Suppressor macrophage treated with lipopolysaccharide for 4 hours (primary cell): ENCODE measurements at places on chromosomes 2 and 18.

GRCh38 chr18:34028324-34028723, 196.4 kb downstream of the NOL4 start:
- no peak for DNase-seq

DNA sequence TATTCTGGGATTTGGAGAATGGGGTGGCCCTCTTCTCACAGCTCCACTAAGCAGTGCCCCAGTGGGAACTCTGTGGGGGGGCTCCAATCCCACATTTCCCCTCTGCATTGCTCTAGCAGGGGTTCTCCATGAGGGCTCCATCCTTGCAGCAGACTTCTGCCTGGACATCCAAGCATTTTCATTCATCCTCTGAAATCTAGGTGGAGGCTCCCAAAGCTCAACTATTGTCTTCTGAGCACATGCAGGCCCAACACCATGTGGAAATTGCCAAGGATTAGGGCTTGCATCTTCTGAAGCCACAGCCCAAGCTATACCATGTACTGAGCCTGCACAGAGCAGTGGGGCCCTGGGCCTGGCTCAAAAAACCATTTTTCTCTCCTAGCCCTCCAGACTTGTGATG, 162.4 kb upstream of the CWC22 start:
- no peak for DNase-seq

DNA sequence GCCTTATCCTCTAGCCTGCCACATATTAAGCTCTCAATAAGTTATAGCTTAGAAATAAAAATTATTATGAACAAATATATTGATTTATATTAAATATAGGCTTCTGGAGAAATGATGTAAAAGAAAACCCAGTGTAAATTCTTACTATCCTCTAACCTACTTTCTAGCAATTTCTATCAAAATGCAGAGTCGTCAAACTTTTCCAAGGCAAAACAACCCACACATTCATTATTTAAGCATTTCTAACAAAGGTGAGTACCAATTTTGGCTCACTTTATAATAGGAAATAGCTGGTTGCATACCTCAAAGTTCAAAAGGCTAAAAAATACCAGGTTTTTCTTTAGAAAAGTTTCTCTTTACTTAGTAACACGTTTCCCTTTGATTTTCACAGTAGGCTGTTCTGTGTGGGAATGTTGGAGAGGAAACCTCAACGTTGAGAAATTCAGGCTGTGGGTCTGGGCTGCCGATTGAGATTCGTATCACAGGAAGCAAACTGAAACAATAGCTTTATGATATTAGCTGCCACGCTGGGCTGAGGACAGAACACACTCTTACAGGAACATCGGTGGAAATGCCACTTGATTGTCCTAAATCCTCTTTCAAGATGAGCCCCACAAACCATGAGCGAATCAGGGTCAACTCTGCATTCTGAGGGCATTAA, 53.0 kb downstream of the EPAS1 start:
- peak; percentile 45 for DNase-seq

GRCh38 chr2:217864963-217865772, 137.6 kb downstream of the TNS1 start:
- peak; percentile 17 for DNase-seq

DNA sequence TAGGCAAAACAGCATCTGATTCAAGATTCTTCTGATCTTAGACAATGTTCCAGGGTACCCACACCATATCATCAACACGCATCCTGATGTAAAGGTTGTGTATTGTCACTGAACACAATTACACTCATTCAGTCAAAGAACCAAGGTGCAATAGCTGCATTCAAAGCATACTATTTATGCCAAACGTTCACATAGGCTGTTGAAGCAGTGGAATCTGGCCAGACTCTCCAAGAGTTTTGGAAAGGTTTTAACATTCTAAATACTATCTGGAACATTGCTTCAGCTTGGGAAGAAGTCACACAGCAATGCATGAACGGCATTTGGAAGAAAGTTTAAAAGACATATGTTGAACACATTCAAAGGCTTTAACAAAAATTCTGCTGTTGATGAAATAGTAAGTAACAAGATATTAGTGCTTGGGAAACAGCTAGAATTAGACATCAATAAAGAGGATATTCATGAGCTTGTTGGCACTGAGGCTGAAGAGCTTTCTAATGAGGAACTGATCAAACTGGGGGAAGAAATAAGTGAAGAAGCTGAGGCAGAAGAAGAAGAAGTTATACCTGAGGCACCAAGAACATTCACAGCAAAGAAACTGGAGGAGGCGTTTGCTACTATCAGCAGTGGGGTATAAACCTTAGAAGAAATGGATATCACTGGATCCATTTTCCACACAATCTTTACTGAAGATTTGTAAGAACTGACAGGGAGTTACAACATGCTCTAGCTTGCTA, 47.6 kb upstream of the MSH6 start:
- DNase-seq, result no peak

- DNase-seq, result no peak
These were observed 73.2 kb upstream of the LCLAT1 start for GRCh38 chr2:30373881-30374302.

DNA sequence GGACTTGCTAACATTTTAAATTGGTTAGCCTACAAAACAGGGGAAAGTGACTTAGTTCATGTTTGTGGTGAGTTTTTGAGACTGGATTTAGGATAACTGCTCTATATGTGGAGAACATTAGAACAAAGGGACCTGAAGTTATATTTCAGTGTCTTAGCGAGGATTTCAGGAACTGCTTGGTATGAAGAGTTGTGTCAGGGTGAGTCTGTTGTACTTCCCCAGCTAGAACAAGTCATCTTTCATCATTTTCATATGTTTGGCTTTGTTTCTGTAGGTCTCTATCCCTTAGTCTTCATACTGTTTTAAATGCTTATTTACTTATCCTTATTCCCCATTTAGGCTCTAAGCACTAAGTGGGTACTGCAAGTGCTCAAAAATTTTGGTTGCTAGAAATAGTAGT, 41.9 kb downstream of the KCMF1 start:
- peak; percentile 65 for DNase-seq

GRCh38 chr2:174764280-174765255, at the start of gene CHRNA1:
TSS of gene CHRNA1 (minus strand) at chr2:174764472. CDS start at chr2:174764394, 78 bp downstream.
- peak; percentile 81 for DNase-seq

GRCh38 chr2:235195921-235196320, 244.1 kb downstream of the SH3BP4 start:
- no peak for DNase-seq

- no peak for DNase-seq
These were observed 28.0 kb downstream of the APCDD1 start for GRCh38 chr18:10482363-10482984.

DNA sequence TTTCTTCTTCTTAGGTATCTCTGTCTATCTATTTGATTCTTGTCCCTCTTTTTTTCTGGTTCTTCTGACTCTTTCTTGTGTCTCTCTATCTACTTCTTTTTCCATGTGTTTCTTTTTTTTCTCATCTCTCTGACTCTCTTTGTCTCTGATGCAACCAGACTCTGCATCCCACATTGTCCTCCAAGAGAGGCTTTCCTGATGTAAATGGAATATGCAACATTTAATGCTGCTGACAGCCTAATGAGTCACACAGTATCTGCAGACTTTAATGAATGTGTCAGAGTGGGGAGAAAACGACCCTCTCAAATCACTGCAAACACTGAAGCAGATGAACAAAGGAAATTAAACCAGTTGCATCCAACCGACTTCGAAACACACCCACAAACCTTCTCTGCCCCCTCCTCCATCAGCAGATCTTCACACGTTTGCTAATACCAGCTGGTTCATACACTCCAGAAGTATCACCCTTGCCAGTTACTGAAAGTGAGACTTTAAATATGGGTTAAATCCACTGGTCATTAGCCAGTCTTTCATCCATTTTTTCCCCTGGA, 351.5 kb downstream of the TXNL1 start:
- DNase-seq, result peak; percentile 55

GRCh38 chr18:60929966-60930365, 403.3 kb upstream of the CDH20 start:
- DNase-seq, result no peak

DNA sequence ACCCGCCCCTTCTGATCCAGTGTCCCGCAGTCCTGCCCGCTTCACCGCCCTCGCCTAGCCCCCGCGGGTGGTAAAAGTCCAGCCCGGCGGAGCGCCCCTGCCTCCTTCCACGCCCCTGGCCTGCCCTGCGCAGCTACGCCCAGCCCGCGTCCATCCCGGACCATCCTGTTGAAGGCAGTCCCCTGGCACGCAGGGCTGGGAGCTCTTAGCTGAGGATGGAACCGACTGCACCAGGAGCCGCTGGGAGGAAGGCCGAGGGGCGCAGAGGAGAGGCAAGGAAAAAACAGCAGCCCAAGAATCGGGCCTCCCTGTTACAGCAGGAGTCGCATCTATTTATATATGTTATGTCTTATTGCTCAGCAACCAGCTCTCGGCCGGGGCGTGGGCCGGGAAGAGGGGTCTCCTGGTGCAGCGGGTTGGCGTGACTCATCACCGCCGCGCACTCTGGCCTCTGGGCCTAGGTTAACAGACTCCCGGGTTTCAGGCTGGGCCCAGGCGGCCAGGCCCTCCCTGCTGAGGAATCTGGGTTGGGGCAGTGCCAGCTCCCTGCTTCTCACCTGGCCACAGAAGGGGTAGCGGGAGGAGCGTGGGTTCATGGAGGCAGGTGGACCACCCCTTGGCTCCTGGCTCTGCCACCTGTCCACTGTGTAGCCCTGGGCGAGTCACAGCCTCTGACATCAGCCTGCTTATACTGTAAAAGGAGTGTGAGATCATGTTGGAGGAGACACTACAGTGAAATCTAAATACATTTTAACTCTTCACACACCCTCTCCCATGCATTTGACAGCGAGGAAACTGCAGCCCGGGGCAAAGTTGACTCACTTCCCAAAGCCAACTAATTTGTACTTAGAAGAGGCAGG, 13.4 kb upstream of the MAP3K2 start:
- DNase-seq, result no peak

DNA sequence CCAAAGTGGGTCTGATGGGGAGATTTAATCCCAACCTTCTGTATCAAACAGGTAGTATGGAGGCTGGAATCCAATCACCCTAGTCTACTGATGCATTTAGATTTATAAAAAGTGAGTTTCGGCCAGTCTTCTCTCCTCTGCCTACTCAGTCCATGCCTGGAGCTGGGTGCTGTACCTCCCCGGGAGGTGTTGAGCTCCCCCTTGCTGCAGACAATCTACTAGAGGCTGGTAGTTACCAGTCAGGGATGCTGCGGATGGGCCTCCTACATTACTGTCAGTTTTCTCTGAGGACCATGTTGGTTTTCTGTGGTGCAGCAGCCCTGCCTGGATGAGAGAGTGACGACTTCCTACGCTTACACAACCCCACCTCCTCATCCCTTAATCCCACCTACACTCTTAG, 118.6 kb upstream of the CELF4 start:
- DNase-seq, result no peak

DNA sequence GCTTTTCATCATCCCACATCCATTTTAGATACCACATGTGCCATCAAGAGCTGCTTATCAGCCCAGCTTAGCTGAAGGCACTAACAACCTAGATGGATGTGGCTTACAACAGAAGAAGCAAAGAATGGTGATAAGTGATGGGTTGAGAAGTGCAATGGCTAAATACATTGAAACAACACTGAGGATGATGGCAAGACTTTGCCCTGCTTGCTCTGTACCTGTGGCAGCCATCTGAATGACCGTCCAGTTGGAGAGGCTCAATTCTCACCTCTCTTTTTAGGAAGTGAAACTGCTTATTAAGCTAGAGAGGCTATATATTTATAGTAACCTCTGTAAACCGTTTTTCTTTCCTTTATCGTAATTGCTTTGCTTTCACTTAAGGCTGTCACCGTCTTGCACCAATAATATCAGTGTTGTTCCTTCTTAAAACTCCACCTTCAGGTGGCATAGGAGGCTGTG, 5.7 kb downstream of the GPATCH11 start:
- peak; percentile 34 for DNase-seq

DNA sequence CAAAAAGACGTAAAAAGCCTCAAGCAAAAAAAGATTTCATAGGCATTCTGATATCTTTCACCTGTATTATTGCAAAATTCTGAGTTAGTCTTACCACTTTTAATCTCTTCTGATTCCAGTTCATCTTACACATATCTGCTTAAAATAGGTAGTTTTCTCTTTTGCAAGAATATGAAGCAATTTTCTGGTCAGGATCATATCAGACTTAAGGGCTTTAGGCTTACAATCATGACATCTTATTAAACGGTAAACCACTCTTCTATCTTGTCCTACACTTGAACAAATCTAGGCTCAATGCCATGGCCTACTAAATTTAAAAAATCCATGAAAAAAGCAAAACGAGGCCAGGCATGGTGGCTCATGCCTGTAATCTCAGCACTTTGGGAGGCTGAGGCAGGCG, 50.1 kb upstream of the GAREM1 start:
- no peak for DNase-seq

DNA sequence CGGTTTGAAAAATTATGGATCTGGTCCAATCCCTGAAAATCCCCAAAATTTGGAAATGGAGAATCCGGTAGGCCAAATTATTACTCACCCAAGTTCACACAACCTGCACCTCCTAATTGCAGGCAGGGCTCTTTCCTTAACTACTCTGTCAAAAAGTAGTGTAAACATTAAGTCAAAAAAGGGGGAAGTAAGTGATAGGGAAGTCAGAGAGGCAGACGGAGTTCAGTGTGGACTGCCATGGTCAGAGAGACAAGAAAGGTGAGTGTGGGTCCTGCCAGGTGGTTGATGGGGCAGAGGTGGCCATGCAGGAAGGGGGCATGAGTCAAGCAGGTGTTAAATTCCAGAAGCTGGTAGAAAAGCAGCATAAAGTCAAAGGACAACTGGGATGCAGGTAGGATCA, 104.7 kb upstream of the STPG4 start:
- peak; percentile 6 for DNase-seq

GRCh38 chr18:28267878-28268625, 91.1 kb upstream of the CDH2 start:
- DNase-seq, result no peak

- no peak for DNase-seq
These were observed 8.4 kb downstream of the SP5 start for GRCh38 chr2:170723446-170723958.

- DNase-seq, result peak; percentile 4
These were observed 22.3 kb downstream of the CLASP1 start for GRCh38 chr2:121626777-121627524.

- no peak for DNase-seq
These were observed 2.0 kb upstream of the FAM117B start for GRCh38 chr2:202632682-202633290.

- DNase-seq, result no peak
These were observed 199.9 kb downstream of the ACTR3 start for GRCh38 chr2:114089636-114090319.

DNA sequence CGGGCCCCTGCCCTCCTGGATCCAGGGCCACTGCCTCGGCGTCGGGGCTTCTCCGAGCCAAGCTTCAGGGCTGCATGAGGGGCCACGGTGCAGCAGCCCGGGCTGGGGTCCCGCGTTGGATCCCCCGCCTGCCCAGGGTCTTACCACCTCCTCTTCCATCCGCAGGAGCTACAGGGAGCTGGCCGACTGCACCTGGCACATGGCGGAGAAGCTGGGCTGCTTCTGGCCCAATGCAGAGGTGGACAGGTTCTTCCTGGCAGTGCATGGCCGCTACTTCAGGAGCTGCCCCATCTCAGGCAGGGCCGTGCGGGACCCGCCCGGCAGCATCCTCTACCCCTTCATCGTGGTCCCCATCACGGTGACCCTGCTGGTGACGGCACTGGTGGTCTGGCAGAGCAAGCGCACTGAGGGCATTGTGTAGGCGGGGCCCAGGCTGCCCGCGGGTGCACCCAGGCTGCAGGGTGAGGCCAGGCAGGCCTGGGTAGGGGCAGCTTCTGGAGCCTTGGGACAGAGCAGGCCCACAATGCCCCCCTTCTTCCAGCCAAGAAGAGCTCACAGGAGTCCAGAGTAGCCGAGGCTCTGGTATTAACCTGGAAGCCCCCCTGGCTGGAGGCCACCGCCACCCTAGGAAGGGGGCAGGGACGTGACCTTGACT, 52.1 kb downstream of the RAMP1 start:
- no peak for DNase-seq
